Thoracic aorta endothelial cell (primary cell): ENCODE measurements at places on chromosomes 2 and 18. TPM values are rescaled to one million over a fixed set of nuclear protein-coding genes. Genes with fewer than 3 reads are reported as not detected.

The NYAP2 gene
- not detected in 2 replicates for total RNA-seq

The COL5A2 gene
- total RNA-seq: 81.4 and 156 TPM in 2 replicates

The CLIP4 gene
- total RNA-seq: 44.9 and 49.9 TPM in 2 replicates

The TLX2 gene
- total RNA-seq: not detected in 2 replicates

The CAPN10 gene
- 27.0 and 28.2 TPM in 2 replicates for total RNA-seq

The UGT1A10 gene
- total RNA-seq: not detected in 2 replicates

The CDK5R2 gene
- total RNA-seq: not detected in 2 replicates

The OXER1 gene
- total RNA-seq: not detected in 2 replicates

The SLC11A1 gene
- 0.13 TPM in 1 of 2 replicates, not detected in the other for total RNA-seq

The TTLL4 gene
- 18.9 and 21.8 TPM in 2 replicates for total RNA-seq

The ZAP70 gene
- under 0.01 TPM in 1 of 2 replicates, not detected in the other for total RNA-seq

The RGPD4 gene
- total RNA-seq: not detected in 2 replicates

The OSBPL1A gene
- total RNA-seq: 21.5 and 21.8 TPM in 2 replicates

The GAL3ST2 gene
- not detected in 2 replicates for total RNA-seq

The GCG gene
- total RNA-seq: not detected in 2 replicates

The GALR1 gene
- not detected in 2 replicates for total RNA-seq

The LGALSL gene
- total RNA-seq: 2.7 and 4.7 TPM in 2 replicates

The CLEC4F gene
- total RNA-seq: not detected in 2 replicates

The LINC00305 gene
- not detected in 2 replicates for total RNA-seq

The SCG2 gene
- not detected in 2 replicates for total RNA-seq

The KCNF1 gene
- 0.27 and 0.36 TPM in 2 replicates for total RNA-seq

The RESP18 gene
- total RNA-seq: not detected in 2 replicates

The HOXD9 gene
- total RNA-seq: 2.0 TPM in 1 of 2 replicates, not detected in the other

The IWS1 gene
- total RNA-seq: 55.4 and 62.4 TPM in 2 replicates

The METTL4 gene
- 16.1 and 19.3 TPM in 2 replicates for total RNA-seq

The HOXD11 gene
- total RNA-seq: not detected in 2 replicates

The TRAK2 gene
- total RNA-seq: 43.2 and 48.5 TPM in 2 replicates

The ABCG5 gene
- not detected in 2 replicates for total RNA-seq

The FAM124B gene
- 94.2 and 125 TPM in 2 replicates for total RNA-seq

The MREG gene
- total RNA-seq: 5.5 and 8.7 TPM in 2 replicates

The MEP1B gene
- 0.13 TPM in 1 of 2 replicates, not detected in the other for total RNA-seq

The RGPD3 gene
- total RNA-seq: 0.53 and 0.79 TPM in 2 replicates

The C1D gene
- total RNA-seq: 42.1 and 43.1 TPM in 2 replicates

The DNER gene
- 0.07 and 0.13 TPM in 2 replicates for total RNA-seq

The SKA1 gene
- total RNA-seq: 35.5 and 47.7 TPM in 2 replicates

The GALNT1 gene
- total RNA-seq: 351 and 359 TPM in 2 replicates

The NPAS2 gene
- total RNA-seq: 34.9 and 35.6 TPM in 2 replicates

The ANKRD12 gene
- 28.4 and 28.7 TPM in 2 replicates for total RNA-seq
